Glutamatergic neuron (in vitro differentiated cells): ENCODE measurements at places on chromosomes 1 and 21. TPM values are rescaled to one million over a fixed set of nuclear protein-coding genes. Genes with fewer than 3 reads are reported as not detected.

Gene VCAM1
- total RNA-seq, result 0.98 TPM

Gene KMO
- not detected for total RNA-seq

Gene MYBPH
- not detected for total RNA-seq

Gene ERICH3
- total RNA-seq, result 1.9 TPM

Gene CLK2
- total RNA-seq, result 74.8 TPM

Gene CD1E
- not detected for total RNA-seq
